A549 treated with GW870086 at 1 μM for 4 hours (cell line): ENCODE measurements at places on chromosomes 2 and 18. TPM values are rescaled to one million over a fixed set of nuclear protein-coding genes. Genes with fewer than 3 reads are reported as not detected.

The REG3A gene
- total RNA-seq: not detected in 5 replicates

The SLC5A7 gene
- not detected in 5 replicates for total RNA-seq

The FAM237A gene
- not detected in 5 replicates for total RNA-seq

The TM4SF20 gene
- total RNA-seq: 6.9 to 9.9 TPM (median 8.3 TPM) in 5 replicates

The LTBP1 gene
- 16.6 to 28.1 TPM (median 24.7 TPM) in 5 replicates for total RNA-seq

The SLC14A1 gene
- total RNA-seq: not detected in 5 replicates

The CROCC2 gene
- total RNA-seq: not detected in 5 replicates

The CYP27C1 gene
- 2.7 to 5.2 TPM (median 4.0 TPM) in 5 replicates for total RNA-seq

The FAM110C gene
- 0.13 to 0.71 TPM (median 0.23 TPM) in 5 replicates for total RNA-seq

The ITPRIPL1 gene
- total RNA-seq: not detected in 5 replicates

The RABL2A gene
- total RNA-seq: 5.7 to 10.0 TPM (median 7.9 TPM) in 5 replicates
